ENCODE measurements at places on chromosomes 7 and 10.

GRCh38 chr7:149839933-149840332 is 1.8 kb downstream of the ZNF862 start:
- no peak for DNase-seq

- no peak for DNase-seq
These were observed 11.0 kb downstream of the GUSB start for GRCh38 chr7:65971021-65971420.

DNA sequence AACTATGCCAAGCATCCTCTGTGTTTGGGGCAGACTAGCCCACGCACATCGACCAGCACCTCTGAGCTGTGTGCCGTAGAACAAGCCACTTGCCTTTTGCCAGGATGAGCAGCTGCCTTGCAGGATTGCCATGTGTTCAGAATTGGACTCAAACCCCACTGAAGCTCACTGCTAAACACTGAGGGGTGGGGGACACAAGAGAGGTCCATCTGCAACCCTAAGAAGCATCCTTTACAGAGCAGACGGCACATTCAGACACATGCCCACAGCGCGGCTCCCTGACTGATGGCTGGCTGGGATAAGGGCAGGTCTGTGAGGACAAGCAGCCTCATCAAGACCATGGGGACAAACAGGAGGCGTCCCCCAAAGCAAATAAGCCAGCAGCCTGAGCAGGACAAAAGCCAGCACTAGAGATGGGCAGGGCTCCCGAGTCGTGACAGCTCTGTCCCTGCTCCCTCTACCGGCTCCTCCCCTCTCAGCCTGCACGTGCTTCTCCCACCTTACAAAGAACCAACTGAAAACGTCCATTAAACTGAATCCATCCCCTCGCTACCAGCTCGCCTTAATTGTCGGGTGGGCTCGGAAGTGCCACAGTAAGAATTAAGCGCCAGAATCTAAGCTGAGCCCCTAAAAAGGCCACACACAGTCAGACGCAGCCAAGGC is 114.2 kb downstream of the PRKAG2 start:
- no peak for DNase-seq

DNA sequence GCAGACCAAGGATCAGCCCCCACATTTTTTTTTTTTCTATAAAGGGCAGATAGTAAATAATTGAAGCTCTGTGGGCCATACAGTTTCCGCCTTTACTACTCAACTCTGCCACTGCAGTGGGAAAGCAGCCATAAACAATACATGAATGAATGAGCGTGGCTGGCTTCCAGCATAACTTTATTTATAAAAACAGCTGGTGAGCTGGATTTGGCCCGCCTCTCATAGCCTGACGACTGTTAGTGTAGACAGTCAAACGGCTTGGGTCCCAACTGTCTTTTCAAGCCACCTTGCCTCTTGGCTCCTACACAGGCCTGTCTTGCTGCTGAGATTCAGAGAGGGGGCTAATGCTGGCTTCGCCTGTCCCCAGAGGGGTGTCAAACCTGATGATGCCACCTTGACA is 169.8 kb upstream of the GPR26 start:
- DNase-seq = no peak

- DNase-seq = no peak
These were observed 69.3 kb downstream of the MTERF1 start for GRCh38 chr7:91811236-91811635.

DNA sequence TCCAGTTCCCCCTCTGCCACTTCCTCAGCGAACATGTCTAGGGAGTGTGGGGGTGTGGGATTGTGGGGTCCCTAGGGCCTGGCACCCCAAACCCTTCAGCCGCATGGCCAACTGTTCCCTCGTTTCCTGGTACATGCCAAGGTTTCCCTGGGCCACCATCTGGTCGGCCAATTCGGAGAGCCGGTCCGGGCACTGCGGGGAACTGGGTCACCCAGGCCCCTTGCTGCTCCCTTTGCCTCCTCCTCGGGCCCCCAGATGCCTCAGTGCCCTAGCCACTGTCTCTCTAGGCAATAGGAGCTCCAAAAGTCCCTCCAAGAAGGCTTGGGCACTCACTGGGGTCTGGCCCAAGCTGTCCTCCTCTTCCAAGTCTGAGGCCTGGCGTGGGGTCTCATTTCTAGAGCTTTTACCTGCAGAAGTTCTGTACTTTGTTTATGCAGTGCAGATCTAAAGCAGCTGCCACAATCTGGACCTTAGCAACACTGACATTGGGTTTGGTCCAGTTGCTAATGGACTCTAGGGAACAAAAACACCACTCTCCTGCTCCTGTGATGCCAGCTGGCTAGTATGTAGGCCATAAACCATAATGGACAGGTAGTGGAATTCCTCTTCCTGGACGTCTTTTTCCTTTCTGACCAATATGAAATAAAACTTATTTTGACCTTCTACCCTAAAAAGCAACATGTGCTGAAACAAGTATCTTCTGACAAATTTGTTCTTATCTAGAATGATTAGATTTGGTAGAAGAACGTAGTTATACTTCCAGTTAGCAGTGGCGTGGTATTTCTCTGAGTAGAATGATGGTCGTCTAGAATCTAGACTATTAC is 172.9 kb downstream of the LRRC4 start:
- DNase-seq = no peak

DNA sequence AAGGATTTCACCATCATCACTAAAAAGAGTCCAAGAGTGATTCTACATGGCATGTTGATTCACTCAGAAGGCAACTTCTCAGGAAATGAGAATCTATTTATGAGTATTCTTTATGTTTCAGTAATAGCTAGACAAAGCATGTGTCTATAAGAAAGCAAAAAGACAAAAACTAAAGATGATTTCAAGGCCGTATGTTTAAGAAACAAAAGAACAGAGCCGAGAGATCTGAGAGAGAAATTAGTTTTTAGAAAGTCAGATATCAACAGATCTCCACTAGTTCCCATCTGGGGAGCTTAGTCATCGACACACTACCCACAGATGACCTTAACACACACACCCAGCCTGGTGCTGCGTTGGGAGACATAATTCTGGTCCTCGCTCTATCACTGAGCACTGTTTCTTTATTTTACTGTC is 21.0 kb downstream of the PIP4K2A start:
- peak; percentile 49 for DNase-seq

DNA sequence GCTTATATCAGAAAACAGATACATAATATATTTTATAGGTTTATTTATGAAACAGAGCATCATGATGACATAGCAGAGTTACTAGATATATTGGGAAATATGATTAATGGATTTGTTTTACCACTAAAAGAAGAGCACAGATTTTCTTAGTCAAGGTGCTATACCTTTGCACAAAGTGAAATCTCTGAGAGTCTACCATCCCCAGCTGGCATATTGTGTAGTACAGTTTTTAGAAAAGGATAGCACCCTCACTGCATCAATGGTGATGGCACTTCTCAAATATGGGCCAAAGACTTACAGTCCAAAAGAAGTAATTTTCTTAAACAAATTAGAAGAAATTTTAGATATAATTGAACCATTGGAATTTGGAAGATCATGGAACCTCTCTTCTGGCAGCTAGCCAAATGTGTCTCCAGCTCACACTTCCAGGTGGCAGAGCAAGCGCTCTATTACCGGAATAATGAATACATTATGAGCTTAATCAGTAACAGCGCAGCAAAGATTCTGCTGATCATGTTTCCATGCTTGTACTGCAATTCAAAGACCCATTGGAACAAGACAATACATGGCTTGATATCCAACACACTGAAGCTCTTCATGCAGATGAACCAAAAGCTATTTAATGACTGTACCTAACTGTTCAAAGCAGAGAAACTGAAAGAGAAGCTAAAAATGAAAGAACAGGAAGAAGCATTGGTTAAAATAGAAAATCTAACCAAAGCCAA is 21.9 kb upstream of the CREB3L2 start:
- DNase-seq = no peak

GRCh38 chr10:31975157-31975765 is 46.6 kb upstream of the ARHGAP12 start:
- DNase-seq = no peak

DNA sequence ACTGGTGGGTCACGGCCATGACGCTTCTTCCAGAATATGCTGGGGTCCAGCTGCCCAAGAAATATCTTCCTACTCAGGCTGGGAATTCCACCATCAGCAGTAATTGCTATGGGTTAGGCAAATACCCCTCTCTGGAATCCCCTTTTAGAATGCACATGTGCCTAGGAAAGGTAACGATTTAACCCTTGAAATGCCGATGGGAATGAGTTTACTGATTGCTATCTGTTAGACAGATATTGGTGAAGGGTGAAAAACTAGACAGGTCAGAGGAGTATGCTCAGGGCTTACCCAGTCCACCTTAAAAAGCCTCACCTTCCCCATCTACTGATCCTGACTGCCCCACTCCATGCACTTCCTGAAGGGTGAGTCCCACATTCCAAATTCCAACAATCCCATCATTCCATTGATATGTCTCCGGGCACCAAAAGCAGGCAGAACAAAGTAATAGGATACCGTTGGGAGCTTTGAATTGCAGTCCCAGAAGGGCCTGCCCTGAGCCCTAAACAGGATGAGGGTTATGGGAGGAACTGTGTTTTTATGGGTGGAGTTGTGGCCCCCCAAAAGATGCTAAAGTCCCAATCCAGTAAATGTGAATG is 59.3 kb downstream of the DLG5 start:
- DNase-seq = no peak

DNA sequence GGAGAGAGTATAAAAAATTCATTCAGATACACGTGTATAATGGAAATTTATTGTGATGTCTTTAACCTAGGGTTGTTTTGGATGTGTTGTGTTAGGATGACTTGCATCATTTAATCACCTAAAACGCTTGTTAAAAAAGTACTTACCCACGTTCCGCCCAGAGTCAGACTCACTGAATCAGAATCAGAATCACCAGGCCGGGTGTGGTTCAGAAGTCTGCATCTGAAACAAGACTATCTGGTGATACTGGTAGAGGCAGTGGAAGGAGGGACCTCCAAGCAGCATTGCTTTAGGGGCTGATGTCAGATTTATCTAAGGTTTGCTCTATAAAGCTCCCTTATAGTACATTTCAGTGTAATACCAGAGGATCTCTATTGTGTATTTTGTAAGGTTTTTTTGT is 20.5 kb upstream of the PLXDC2 start:
- no peak for DNase-seq

DNA sequence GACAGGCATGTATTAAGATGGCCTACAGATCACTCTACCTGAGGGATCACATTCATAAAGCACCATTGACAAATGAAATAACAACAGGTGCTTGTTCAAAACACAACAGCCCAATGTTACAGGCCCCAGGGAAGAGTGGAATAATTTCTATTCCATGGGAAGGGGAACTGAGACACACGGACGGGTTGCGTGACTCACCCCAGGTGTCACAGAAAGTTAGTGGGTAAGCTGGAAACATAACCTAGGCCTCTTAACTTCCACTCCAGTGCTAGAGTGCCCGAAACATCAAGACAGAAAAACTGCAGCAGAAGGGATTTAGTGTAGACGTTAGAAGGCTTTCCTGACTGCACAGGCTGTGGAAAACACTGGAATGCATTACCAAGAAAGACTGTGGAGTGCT is 48.3 kb downstream of the SLC37A3 start:
- DNase-seq = no peak

DNA sequence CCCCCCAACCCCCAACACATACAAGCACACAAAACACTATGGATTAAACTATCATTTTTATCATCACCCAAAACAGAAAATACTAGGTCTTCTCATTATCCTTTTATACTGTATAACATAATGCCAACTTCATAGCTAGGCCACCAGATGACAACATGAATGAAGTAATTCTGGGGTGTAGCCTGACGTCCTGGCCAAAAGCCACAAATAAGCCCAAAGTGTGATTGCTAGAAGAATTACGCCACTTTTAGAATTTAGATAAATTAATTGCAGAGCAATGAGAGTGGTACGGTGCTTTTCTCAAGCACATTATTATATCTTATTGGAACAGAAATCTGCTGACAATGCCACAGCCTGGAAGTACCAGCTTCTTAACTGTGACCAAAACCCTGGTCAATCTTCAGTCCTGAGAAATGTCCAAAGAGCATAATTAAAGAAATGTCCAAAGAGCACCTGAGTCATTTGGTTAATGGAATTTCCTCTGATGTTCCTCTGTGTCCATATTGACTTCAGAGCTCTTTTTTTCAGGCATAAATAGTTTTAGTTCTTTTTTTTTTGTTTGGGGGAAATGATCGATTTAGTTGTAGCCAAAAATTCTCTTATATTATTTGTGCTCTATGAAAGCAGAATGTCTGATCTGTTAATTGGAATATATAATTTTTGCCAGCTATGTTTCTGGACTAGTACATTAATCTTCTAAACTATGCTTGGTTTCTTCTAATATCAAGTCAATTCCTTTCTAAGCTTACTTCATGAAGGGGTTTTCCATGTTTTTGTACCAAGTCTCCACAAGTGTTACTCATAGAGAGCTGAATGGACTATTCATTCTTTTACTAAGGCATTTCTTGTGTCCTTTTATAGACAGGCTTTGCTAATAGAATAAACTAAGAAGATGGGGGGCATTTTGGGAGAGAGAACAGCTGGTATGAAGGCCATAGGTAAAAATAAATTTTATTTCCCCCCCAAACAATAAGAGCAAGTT is 233.4 kb upstream of the SLC26A5 start:
- DNase-seq = no peak

GRCh38 chr7:49812534-49812933 is 39.1 kb downstream of the VWC2 start:
- DNase-seq = no peak

DNA sequence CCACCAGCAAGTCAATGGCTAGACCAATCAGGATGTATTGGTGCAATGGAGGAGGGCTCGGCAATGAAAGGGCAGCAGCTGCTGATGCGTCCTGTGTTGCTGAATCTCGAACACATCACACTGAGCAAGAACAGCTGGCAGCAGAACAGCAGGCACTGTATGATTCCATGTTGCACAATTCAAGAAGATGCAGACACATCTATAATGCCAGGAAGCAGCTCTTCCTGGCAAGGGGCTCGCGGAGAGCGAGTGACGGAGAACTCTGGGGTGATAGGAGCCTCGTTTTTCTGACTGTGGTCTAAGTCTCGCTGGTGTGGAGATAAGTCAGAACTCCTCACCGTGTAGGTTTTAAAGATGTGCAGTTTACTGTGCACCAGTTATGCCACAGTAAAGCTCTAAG is 24.8 kb upstream of the PFKP start:
- DNase-seq = no peak

- DNase-seq = no peak
These were observed 27.0 kb downstream of the GHRHR start for GRCh38 chr7:30990673-30991170.

- DNase-seq = no peak
These were observed 261.6 kb downstream of the SKIDA1 start for GRCh38 chr10:21263839-21264238.

DNA sequence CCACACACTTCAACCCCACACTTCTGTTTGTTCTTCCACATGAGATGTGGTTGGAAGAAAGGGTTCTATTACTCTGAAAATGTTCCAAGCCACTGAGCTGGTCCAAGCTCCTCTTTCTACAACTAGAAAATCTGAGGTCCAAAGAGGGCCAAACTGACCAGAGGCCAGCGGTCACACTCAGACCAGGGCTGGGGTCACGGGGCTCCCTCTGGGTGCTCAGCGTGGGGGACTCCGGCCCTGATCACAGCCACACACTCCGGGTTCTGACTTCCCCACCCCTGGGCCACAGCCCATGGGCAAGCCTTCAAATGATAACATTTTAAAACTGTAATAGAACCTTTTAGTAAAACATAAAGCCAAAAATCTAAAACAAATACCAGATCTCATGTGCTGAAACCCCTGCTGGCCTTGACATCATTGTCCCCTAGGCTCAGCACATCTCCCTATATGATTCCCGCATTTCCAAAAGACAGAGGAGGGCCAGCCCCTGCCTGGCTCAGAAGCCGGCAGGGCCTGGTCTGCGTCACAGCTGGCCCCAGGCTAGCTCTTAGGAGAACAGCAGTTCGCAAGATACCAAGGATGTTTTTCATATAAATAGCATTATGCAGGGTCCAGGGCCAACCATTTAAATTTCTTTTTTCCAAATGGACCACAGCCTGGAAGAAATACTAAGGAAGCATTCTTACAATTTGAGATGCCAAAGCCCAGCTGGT is 3.3 kb downstream of the CRYGN start:
- DNase-seq = no peak

Data from stimulated activated CD8-positive, alpha-beta memory T cell treated with anti-CD3 and anti-CD28 coated beads, Interleukin-4, amount 100 ng/mL, for 48 hours (primary cell).